ENCODE measurements at places on chromosomes 2 and 18. TPM values are rescaled to one million over a fixed set of nuclear protein-coding genes. Genes with fewer than 3 reads are reported as not detected.

Gene CNDP1
- total RNA-seq: not detected

DNA sequence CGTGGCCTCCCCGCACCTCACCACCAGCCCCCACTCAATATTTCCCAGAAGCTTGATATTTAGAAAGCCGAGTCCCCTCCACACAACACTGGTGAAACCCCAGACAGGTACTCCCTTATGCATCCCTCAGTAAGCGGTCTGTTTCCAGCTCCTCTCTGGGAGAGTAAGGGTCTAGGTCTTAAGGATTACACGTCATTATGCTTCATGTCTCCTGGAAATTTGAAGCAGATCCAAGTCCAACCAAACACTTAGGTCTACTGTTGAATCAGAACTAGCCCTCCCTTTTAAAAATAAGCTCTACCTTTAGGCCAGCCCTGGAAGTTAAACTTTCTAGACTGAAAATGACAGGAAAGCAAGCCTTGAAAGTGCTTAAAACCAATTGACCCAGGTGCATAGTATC is 1.5 kb upstream of the OST4 start:
- DNase-seq: no peak
- no peaks in the 10 kb centered on the region for H3K27me3 ChIP-seq
- peaks cover 70% of the 10 kb centered on the region for H3K4me1 ChIP-seq
- H3K36me3 ChIP-seq: peaks cover 23% of the 10 kb centered on the region
- peak overlapping the region; percentile 81 for H3K4me3 ChIP-seq

Gene MITD1
- 49.8 TPM for total RNA-seq

- peaks cover 13% of the 10 kb centered on the region for H3K4me1 ChIP-seq
- no peak overlapping the region for H3K4me3 ChIP-seq
Observed at GRCh38 chr2:37819186-37819585, 105.9 kb upstream of the RMDN2 start.

GRCh38 chr18:13626544-13626908 is 99.8 kb downstream of the FAM210A start:
- peaks cover 6% of the 10 kb centered on the region for H3K36me3 ChIP-seq
- H3K27ac ChIP-seq: no peak overlapping the region
- peaks cover 29% of the 10 kb centered on the region for H3K4me1 ChIP-seq
- no peaks in the 10 kb centered on the region for H3K27me3 ChIP-seq

Gene SP9
- not detected for total RNA-seq

GRCh38 chr2:10202131-10202665 is 79.7 kb downstream of the RRM2 start:
- H3K27me3 ChIP-seq: no peaks in the 10 kb centered on the region
- H3K4me1 ChIP-seq: no peaks in the 10 kb centered on the region
- DNase-seq: no peak

DNA sequence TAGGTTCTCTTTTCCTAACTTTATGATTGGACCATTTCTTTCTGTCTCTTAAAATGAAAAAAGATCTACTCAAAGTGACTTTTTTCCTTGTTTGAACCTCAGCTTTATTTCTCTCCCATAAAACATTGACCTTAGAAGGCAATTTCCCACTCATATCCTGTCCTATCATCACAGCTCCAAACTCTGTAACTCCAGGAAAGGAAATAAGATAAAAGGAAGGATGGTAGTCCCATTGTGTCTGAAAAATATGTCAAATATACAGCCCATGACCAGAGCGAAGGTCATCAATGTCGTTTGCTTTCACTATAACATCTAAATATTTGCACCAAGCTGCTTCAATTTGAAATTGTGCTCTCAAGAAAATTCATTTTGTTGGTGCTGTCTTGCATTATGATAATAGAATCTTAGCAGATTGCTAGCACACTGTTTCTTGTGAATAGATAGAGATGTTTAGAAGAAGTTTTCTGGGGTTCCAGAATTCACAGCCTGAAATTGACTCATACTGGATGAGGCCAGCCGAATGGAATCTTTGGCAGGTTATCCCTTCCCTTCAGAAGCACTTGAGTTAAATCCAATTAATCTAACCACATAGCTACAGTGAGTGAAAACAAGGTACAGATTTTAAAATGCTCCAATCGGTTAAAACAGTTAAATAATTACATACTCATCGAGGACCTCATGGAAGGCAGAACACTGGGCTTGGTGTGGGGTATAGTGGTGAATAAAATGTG is 95.1 kb downstream of the CRIM1 start:
- H3K36me3 ChIP-seq: no peaks in the 10 kb centered on the region
- H3K27ac ChIP-seq: no peak overlapping the region
- no peaks in the 10 kb centered on the region for H3K27me3 ChIP-seq
- H3K4me3 ChIP-seq: no peak overlapping the region
- H3K4me1 ChIP-seq: no peaks in the 10 kb centered on the region

Gene ICA1L
- total RNA-seq: 8.0 TPM

DNA sequence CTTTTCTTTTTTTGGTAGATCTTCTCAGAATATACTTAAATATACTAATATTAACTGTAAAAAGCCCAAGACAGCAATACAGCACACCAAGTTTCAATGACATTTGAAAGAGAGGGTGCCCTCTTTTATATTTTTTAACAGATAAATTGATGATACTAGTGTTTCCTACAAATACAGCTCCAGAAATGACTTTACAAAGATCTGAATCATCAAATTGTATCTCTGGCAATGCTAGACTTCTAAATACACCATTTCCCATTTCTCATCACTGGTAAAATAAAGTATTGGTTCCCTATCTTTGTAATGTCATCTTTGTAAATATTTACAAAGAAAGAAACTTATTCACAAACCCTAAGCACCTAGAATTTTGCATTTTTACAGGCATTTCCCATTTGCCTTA is 281.3 kb downstream of the EXOC6B start:
- no peaks in the 10 kb centered on the region for H3K4me1 ChIP-seq
- H3K4me3 ChIP-seq: no peak overlapping the region
- H3K27ac ChIP-seq: no peak overlapping the region
- H3K36me3 ChIP-seq: no peaks in the 10 kb centered on the region
- DNase-seq: no peak

All from activated CD8-positive, alpha-beta T cell treated with anti-CD3 and anti-CD28 coated beads for 36 hours (primary cell).